ENCODE measurements at places on chromosomes 1 and 21. TPM values are rescaled to one million over a fixed set of nuclear protein-coding genes. Genes with fewer than 3 reads are reported as not detected.

DNA sequence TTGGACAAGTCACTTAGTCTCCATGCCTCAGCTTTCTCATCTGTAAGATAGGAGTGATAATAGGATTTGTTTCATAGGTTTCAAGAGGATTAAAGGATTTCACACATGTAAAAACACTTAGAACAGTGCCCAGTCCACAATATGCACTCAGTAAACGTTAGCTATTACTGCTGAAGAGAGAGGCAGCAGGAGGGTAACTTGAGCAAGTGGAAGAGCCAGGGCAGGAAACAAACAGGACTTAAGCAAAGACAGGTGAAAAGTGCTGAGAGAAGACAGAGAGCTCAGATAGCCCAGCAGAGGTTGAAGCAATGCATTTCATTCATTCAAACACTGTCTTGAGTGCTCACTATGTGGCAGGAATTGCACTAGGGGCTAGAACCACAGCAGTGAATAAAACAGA lies 21.1 kb upstream of the H3-3A start:
- H3K4me3 ChIP-seq: no peak overlapping the region
- H3K36me3 ChIP-seq: no peaks in the 10 kb centered on the region
- no peaks in the 10 kb centered on the region for H3K4me1 ChIP-seq
- H3K27me3 ChIP-seq: no peaks in the 10 kb centered on the region
- DNase-seq: no peak

The TTC34 gene
- polyA plus RNA-seq: 0.06 TPM

The PRDM16 gene
- polyA plus RNA-seq: not detected

The GIPC2 gene
- 0.33 TPM for polyA plus RNA-seq

- H3K4me1 ChIP-seq: no peaks in the 10 kb centered on the region
- H3K36me3 ChIP-seq: no peaks in the 10 kb centered on the region
- DNase-seq: no peak
- no peak overlapping the region for H3K27ac ChIP-seq
Observed at GRCh38 chr1:68129536-68130250, 79.3 kb upstream of the DIRAS3 start.

Data from CD4-positive, alpha-beta memory T cell (primary cell).